ENCODE measurements at places on chromosomes 11 and 22.

- DNase-seq, result no peak
Measured at GRCh38 chr11:75689863-75690609, 21.2 kb upstream of the MAP6 start.

DNA sequence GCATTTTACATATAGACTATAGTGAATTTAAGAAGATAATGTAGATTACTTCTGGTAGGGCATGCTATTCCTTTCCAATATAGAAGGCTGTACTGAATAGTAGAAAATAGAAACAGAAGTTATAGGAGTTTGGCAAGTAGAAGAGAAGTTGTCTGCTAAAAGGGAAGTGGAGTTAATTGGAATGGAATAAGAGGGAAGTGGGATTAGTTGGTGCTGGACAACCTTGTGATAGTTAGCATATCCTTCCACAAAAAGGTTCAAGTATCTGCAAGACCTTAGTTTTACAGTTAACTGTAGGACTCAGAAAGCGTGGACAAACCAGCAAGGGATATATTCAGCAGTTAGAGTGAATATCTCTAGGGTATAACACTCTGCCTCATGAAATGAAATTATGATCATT, 185.5 kb downstream of the SWAP70 start:
- DNase-seq, result no peak

DNA sequence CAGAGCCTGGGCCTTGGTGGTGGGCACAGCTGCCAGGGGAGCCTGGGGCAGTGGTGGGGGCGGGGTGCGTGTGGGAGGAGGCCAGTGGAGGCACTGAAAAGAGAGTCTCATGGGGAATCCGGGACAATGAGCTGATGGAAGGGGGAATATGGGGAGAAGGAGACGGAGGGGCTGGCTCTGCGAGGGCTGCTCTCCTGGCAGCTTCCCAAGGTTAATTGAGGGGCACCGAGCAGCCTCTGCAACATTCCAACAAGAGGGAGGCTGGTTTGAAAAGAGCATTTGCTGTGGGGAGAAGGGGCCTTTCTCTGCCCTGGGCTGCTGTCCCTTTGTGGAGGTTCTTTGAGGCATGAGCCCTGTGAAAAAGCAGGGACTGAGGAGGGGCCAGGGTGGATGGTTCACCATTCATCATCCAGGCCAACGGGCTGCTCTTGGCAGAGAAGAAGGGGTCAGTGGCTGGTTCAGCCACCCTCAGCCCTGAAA, 9.4 kb upstream of the IGSF9B start:
- DNase-seq, result no peak

GRCh38 chr11:133238495-133238894, 293.8 kb downstream of the OPCML start:
- no peak for DNase-seq

DNA sequence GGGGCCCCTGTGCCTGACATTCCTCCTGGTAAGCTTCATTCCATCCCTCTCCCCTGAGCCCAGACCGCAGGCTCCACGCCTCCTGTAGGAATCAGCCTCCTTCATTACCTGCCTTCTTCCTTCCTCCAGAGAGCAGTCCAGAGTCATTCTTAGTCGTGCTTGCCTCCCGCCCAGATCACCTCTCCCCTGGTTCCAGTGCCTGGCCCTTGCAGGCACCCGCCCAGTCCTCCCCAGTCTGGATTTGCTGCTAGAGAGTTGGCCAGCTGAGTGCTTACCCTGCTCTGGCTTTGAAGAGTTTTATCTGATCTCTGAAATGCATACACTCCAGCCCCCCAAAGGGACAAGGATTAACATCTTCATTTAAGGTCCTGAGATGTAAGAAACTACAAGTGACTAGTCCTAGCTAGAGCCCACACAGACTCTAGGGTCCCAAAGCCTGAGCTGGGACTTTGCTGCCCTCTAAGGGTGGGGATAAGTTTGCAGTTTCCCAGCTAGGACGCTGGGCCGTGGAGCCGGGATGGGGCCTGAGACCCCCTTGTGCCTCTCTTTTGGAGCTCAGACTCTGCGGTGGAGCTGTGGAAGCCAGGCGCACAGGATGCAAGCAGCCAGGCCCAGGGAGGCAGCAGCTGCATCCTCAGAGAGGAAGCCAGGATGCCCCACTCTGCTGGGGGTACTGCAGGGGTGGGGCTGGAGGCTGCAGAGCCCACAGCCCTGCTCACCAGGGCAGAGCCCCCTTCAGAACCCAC, 1.6 kb downstream of the NR1H3 start:
- DNase-seq, result peak; percentile 53

- peak; percentile 66 for DNase-seq
Measured at GRCh38 chr11:95790933-95791708, 823 bp downstream of the CEP57 start.

DNA sequence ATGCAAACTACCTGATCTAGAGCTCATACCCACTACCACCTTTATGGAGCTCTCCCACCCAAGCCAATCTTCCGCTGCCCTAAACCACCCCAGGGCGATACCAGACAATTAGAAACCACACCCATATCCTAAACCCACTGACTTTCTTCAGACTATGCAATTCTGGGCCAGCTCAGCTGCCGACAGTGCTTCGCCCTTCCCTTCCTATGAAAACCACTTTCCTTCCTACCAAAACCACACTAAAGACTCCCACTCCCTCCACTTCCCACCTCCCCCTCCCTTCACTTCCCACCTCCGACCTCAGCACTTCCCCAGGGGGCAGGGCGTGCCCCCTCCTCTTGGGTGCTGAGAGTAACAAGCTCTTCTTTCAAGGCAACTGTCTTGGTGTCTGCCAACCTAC, 25.1 kb downstream of the B3GAT1 start:
- no peak for DNase-seq

DNA sequence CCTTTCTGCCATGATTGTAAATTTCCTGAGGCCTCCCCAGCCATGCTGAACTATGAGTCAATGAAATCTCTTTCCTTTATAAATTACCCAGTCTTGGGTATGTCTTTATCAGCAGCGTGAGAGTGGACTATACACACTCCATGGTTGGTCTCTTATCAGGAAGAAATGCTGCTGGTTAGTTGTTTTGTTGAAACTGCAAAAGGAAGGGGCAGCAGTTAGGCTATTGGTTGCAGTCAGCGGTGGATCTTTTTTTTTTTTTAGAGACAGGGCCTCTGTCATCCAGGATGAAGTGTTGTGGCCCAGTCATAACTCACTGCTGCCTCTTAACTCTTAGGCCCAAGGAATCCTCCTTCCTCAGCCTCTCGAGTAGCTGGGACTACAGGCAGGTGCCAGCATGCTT, 51.7 kb downstream of the HSD17B12 start:
- no peak for DNase-seq

DNA sequence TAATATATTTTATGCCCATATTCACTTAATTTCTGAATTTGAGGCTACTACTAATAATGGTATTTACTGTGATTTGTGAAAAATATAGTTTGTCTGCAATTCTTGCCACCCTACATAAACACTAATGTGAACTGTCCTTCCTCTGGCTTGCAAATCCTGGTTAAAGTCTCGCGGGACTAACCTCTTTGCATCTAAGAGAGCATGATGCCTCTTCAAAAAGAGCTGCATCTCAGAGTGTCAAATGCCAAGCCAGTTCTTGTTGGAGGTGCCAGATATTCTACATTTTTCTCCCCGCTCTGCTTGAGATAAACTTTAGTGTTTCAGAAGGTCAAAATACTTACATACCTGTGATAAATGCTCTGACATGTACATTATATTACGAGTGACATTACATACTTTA, 2.1 kb downstream of the ARHGAP42 start:
- DNase-seq, result no peak

DNA sequence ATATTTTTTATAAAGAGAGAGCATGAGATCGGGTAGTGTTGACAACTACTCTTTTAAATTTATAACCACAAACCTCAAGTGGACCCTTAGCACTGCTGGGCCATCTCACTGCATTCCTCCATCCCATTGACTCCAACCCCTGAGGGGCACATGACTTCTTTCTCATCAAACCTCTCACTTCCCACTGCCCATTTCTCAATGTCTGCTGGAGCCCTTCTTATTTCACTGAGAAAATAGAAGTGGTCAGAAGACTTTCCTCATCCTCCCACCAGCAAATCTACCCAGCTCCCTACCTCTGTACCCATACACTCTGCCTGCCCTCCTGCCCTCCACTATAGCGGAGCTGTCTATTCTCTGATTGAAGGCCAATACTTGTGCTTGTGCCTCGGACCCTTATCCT, 370.6 kb upstream of the MPPED2 start:
- no peak for DNase-seq

GRCh38 chr22:45435544-45436139, 22.1 kb downstream of the RIBC2 start:
- DNase-seq, result peak; percentile 83

DNA sequence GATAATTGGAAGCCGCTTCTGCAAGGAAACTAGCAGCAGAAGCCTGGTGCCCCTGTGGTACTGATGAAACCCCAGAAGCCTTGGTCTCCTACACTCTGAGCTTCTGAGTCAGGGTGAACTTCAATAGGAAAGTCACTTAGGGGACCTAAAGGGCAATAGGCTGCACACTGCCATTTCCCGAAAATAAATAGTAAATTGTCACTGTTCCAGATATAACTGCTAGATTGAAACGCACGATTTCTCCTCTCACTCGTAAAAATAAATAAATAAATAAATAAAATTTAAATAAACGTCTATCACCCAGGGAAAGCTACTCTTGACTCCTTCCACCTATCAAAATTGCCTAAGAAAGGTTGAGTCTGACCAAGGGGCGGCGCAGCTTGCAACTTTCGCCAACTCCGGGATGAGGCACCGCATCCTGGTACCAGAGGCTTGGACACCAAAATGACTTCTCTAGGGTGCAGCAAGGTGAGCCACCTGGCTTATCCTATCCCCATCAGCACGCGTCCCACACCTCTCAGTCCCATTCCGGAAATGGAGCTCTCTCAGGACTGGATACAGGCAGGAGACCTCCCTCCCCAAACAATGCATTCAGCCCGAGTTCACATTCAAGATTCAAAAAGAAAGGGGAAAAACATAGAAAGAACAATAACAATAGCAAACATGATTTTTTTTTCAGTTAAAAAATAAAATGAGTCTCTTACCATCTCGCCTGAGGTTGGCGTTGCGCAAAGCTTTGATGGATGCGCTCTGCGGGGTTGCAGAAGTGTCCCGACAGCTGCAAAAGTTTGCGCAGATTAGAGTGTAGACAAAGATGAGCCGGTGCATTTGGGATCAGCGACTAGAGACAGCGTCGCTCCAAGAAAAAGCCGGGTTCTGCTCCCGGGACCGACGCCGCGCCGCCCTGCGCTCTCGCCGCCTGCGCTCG, 583 bp downstream of the PDGFD start:
- no peak for DNase-seq

DNA sequence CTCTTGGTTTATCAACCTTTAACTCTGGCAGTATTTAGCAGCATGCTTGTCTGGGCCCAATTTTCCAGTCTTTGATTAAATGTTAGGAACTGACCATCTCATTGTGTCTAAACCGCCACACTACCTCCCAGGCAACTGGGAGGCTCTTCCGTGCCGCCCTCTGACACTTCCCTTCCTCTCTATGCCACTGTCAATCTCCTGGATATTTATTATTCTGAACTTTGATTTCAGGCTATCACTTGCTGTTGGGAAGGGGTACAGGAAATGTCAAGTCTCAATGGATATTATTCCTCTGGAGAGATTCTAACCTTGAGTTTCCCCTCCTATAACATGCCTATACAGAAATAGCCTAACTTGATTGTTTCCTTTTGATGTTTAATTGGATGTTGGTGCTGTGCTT, 222.9 kb upstream of the NARS2 start:
- no peak for DNase-seq

DNA sequence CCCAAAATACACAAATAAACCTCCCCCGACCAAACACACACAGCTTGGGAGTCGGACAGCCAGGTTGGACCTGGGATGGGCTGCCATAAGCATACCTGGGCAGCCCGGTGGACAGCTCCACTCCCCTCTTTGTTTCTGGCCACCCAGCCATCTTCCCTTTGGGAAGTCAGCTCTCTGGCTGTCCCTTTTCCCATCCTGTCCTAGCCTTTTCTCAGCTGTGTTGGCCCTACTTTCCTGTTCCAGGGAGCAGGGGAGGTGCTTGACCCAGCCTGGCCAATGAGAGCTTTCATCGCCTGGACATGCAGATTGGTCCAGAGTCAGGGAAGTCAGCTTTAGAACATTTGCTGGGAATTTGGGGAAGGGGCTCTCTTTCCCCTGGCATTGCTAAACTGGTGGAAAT, 68.7 kb upstream of the NECTIN1 start:
- DNase-seq, result no peak
